ENCODE measurements at places on chromosomes 16 and 17.

DNA sequence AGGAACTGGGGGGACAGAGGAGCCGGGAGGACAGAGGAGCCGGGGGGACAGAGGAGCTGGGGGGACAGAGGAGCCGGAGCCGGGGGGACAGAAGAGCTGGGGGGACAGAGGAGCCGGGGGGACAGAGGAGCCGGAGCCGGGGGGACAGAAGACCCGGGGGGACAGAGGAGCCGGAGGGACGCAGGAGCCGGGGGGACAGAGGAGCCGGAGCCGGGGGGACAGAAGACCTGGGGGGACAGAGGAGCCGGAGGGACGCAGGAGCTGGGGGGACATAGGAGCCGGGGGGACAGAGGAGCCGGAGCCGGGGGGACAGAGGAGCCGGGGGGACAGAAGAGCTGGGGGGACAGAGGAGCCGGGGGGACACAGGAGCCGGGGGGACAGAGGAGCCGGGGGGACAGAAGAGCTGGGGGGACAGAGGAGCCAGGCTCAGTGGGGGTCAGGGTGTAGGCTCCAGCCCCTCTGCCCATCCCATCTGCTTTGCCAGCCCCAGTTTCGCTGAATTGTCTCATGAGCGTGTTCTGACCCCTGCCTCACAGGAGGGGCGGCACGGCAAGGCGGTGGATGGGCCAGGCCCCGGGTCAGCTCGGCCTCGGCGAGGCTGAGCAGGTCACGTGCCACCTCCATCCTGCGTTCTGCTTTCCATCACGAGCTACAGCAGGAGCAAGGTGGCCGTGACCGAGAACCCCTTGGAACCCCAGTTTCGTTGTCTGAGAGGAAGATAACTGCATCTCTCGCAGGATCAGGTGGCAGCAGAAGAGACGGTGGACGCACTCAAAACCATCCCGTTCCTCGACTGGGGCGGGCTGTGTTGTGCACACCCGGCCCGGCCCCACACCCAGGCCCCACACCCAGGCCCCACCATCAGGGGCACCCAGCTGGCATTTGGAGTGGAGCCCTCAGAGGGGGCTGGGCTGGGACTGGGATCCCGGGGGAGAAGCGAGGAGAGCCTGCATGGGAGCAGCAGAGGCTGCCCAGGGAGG is 26.1 kb upstream of the CBFA2T3 start:
- no peak for DNase-seq

GRCh38 chr17:16934133-16934795 is 37.7 kb downstream of the TNFRSF13B start:
- DNase-seq, result no peak

GRCh38 chr17:6413065-6413464 is 21.9 kb downstream of the AIPL1 start:
- DNase-seq, result no peak

DNA sequence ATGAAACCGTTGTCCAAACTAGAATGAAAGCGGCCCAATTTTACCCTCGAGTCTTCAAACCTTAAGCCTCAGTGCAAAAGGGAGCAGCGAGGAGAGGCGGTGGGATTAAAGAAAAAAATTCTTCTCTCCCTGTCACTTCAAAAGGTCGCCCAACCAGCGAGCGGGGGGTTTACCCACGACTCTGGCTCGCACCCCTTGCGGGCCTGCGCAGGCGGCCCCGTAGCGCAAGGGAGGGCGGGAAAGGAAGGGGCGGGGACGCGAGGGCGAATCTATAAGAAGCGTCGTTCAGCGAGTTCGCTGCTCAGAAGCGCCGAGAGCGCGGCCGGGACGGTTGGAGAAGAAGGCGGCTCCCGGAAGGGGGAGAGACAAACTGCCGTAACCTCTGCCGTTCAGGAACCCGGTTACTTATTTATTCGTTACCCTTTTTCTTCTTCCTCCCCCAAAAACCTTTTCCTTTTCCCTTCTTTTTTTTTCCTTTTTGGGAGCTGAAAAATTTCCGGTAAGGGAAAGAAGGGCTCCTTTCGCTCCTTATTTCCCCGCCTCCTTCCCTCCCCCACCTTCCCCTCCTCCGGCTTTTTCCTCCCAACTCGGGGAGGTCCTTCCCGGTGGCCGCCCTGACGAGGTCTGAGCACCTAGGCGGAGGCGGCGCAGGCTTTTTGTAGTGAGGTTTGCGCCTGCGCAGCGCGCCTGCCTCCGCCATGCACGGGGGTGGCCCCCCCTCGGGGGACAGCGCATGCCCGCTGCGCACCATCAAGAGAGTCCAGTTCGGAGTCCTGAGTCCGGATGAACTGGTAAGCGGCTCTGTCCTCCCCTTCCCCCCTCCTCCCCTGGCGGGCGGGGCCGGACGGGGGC is at the start of gene POLR2A:
POLR2A (plus strand) TSS at position 300 of the 852 bp plus-strand sequence.
- DNase-seq, result peak; percentile 100

- no peak for DNase-seq
Measured at GRCh38 chr17:2077040-2077439, 22.1 kb downstream of the HIC1 start.
